ENCODE measurements at places on chromosomes 2 and 18.

DNA sequence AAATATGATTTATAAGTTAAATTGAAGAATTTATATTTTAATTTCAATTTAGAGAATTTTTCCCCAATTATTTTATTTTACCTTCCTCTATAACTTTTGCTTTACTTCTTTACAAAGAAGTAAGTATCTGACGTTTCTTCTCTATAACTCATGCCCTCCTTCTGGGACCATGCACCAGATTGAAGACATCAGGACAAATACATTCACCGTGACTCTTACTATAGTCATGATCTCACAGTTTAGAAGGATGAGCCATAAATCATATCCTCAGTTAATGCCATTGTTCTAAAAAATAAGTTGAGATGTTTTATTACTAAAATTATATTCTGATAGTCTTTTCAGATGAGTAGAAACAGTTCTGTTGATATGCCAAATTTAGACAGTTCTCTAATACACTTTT is 279.3 kb downstream of the TMX3 start:
- DNase-seq = no peak

GRCh38 chr2:181378491-181378890 is 78.7 kb upstream of the ITGA4 start:
- DNase-seq = no peak

DNA sequence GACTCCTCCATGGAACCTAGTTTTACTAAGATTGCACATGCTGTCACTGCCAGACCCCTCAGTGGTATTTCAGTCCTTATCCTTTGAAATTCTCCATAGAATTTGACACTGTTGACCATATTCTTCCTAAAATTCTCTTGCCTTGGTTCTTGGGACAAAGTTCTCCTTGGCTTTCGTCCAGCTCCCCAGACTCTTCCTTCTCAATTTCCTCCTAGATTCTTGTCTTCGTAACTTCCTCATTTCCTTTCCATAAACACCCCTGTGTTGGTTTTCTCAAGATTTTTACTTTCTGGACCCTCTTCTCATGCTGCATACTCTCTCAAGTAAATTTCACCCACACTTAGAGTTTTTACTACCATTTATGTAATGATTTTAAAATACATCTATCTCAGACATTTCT is 96.6 kb upstream of the TWSG1 start:
- no peak for DNase-seq

DNA sequence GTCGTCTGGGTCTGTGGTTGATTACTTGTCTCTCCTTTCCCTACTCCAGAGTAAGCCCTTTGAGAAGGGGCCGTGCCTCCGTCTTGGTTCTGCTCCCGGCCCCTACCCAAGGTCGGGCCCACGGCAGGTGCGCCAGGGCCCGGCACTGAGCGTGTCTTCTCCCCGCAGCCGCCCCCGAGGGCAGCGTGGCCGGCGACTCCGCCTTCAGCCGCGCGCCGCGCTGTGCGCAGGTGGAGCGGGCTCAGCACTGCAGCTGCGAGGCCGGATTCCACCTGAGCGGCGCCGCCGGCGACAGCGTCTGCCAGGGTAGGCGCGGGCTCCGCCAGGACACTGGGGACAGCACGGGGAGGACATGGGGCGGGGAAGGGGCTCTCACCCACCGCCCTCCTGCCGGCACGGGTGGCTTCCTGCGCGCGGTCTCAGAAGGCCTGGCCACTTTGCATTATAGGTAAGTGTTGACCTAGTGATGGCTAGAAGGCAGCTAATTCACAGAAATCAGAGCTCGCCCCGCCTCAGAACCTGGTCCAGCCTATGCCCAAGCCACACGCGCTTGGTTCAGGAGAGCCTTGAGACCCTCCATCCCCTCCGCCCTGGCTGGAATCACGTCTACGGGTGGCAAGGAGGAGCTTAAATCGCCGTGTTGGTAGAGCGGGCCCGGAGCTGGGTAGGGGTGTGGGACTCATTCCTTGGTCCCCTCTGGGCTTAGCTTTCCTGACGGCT is 43.5 kb downstream of the FBLN7 start:
- peak; percentile 85 for DNase-seq

DNA sequence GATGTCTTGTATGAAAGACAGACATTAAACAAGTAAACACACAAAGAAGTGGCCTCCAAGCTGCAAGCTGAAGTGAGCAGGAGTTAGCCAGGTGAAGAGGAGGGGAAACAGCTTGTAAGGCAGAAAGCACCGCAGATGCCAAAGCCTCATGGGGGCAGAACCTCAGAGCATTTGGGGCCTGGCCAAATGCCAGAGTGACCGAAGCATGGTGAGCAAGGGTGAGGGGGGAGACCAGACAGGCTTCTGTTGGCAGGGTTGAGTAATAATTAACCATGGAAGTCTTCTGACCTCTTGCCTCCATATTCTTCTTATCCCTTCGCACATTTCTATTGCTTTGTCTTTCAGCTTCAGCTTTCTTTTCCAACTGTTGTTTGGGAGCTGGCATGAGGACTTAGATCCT is 5.6 kb downstream of the QPCT start:
- no peak for DNase-seq

- peak; percentile 82 for DNase-seq
Measured at GRCh38 chr2:60337142-60337497, 216.3 kb downstream of the BCL11A start.

- DNase-seq = no peak
Measured at GRCh38 chr18:49251451-49251850, 209.0 kb downstream of the DYM start.

- no peak for DNase-seq
Measured at GRCh38 chr2:10006236-10007161, 36.9 kb upstream of the KLF11 start.

GRCh38 chr2:179193759-179194394 is 70.8 kb downstream of the SESTD1 start:
- DNase-seq = no peak

DNA sequence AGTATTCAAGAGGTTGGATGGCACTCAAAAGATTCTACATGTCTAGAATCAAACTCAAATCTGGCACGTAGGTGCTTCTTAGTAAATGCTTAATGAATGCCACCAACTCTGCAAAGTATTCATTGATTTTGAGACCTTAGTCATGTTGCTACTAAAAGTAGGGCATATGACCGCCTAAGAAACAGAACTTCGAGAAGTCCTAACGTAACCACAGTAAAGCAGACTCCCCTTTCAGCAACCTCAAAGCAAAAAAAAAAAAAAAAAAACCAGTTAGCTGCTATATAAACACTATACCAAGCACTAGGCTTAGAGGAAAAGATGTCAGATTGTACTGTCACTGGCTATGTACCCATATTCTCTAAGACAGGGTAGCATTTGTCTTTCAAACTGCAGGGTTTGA is 33.9 kb downstream of the PTCD3 start:
- no peak for DNase-seq

DNA sequence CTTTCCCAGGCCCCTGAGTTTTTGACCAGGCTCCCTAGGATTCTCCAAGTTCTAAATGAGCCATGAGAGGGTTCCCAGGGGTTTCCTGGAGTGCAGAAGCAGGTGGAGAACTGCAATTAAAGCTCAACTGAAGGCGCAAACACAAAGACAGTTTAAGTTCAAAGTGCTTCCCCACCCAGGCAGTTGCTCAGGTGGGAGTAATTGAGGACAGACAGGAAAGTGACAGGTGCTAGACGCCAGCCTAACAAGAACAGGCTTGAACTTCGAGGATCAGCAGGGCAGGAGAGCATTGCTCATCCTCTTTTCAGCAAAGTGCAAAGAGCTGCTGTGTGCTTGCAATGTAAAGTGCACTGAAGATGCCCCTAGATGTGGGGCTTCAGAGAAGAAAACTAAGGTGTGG is 77.2 kb upstream of the ST8SIA3 start:
- DNase-seq = no peak
